NCI-H1105 treated with DMSO at 0.1 percent for 48 hours (cell line): ENCODE measurements at places on chromosomes 12 and 14.

DNA sequence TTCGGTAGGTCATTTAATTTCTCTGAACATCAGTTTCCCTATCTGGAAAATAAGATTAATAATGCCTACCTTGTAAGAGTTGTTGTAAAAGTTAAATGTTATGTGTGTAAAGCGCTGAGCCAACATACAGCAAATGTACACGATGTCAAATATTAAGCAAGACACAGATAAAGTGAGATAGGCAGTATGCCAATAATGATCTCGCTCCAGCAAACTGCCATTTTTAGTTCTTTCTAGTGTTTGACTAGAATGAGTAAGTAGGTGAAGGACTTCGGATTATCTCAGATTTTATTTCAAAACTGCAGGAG is 840 bp downstream of the DHRS7 start:
- DNase-seq, result no peak

DNA sequence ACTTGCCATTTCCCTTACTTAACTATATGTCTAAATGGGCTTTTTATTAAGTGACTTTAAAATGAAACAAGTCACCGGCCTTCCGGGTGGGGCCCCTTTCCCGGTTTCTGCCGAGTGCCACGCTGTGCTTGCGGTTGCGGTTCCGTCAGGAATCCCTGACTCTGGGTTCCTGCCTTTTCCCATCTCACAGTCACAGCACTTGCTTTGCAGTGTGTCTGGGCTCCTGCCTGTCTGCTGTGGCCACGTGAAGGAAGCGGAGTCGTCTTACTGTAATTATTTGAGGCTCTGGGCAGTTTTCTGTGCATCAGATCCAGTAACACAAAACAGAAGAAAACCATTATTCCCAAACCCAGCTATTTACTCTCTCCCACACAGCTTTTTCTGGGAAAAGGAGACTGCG is 44.0 kb upstream of the FRMD6 start:
- no peak for DNase-seq

DNA sequence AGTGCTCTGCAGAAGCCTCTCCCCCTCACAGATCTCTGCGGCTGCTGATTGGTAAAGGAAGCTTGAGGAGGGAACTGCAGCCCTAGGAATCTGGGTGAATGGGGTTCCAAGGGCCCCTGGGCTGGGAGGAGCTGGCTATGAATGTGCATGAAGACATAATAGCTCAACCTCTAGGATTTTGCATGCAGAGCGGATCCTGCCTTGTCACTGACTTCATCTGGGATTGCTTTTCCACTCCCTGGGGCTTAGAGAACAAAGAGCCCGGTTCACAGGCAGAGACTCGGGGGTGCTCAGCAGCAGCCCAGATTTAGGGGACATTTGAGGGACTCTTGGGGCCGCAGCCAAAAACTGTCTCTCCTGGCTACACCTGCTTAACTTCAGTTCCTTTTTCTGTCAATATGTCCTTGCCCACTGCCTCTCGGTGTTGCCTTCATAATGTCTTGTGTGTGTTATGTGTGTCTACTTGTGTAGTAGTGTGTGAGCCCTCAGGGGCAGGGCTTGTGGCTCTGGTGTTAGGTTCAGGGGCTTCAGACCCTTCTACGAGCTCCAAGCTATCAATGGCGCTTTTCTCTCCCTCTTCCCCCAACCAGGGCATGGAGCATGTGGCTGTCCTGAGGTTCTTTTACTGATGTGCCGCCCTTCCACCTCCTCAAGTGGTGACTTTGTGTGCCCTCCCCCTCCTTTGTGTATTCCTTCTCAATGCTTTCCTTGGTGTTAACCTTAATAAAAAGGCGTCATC is 1.9 kb downstream of the CCDC184 start:
- no peak for DNase-seq

- no peak for DNase-seq
Observed at GRCh38 chr12:46915836-46916235, 90.0 kb upstream of the SLC38A4 start.

GRCh38 chr14:101243587-101244338 is 317.5 kb upstream of the DIO3 start:
- no peak for DNase-seq

GRCh38 chr12:31002999-31003398 is 70.7 kb upstream of the DDX11 start:
- DNase-seq, result no peak

DNA sequence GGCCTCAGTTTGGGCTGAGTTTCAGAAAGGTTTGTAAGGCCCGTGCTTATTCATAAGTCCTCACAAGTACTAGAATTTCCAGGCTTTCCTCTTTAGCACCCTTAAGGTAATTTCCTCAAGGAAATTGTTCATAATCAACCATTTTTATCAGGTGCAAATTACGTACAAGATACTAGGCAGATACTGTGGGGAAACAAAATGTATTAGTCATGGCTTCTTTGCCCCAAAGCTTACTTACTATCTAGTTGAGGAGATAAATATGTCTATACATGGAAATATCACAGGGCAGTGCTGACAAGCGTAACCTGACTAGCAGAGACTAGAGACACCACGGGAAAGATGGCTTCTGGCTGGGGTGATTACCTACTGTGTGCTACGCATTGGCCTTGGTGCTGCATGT is 22.5 kb downstream of the MAX start:
- DNase-seq, result no peak

DNA sequence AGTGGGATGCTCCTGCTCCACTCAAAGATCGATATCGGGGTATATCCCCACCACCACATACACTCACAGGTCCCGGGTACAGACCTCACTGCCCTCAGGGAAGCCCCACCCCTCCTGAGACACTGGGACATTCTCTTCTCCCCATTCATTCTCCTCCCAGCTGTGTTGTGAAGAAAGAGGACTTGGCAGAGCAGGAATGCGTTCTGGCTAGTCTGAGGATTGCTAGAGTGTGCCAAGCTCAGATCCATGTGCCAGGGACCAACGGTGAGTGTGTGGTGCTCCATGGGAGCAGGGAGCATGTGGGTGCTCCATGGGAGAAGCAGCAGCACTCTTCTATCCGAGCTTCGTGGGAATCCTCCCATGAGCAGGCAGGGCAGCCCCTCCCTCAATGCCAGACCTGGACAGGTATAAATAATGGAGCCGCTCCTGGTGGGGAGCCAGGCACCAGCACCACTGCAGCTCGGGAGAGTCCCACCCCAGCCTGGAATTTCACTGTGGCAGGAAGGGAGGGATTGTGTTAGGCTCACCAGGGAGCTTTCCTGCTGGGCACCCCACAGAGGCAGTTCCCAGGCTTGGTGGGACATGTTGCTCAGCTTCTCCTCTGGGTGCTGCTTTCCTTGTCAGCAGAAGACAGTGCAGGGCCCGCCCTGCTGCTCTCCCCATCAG is 2.3 kb upstream of the KRT5 start:
- DNase-seq, result no peak

GRCh38 chr12:32357601-32358249 is 41.6 kb upstream of the FGD4 start:
- no peak for DNase-seq

DNA sequence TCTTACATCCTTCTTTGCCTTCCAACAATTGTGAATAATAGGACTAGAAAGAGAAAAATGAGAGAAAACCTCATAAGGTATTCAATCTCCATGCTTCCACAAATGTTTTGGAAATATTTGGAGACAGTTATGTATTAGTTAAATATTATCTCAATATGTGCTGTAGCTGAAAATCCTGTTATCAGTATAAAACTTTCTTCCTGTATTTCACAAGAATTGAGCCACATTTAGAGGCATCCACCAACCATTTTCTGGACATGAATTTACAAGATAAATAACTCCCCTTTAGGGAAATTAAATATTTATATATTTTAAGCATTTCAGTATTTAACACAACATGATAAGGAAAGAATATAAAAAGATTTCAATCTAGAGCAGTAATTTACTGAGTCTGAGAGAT is 200.3 kb downstream of the GPHN start:
- no peak for DNase-seq

- no peak for DNase-seq
Observed at GRCh38 chr14:91303091-91303923, 58.8 kb upstream of the GPR68 start.

GRCh38 chr14:30054201-30054600 is 126.6 kb upstream of the PRKD1 start:
- no peak for DNase-seq

- no peak for DNase-seq
Observed at GRCh38 chr12:38934078-38934584, 28.7 kb upstream of the CPNE8 start.

GRCh38 chr12:34604631-34605509 is 582.6 kb downstream of the ALG10 start:
- no peak for DNase-seq

DNA sequence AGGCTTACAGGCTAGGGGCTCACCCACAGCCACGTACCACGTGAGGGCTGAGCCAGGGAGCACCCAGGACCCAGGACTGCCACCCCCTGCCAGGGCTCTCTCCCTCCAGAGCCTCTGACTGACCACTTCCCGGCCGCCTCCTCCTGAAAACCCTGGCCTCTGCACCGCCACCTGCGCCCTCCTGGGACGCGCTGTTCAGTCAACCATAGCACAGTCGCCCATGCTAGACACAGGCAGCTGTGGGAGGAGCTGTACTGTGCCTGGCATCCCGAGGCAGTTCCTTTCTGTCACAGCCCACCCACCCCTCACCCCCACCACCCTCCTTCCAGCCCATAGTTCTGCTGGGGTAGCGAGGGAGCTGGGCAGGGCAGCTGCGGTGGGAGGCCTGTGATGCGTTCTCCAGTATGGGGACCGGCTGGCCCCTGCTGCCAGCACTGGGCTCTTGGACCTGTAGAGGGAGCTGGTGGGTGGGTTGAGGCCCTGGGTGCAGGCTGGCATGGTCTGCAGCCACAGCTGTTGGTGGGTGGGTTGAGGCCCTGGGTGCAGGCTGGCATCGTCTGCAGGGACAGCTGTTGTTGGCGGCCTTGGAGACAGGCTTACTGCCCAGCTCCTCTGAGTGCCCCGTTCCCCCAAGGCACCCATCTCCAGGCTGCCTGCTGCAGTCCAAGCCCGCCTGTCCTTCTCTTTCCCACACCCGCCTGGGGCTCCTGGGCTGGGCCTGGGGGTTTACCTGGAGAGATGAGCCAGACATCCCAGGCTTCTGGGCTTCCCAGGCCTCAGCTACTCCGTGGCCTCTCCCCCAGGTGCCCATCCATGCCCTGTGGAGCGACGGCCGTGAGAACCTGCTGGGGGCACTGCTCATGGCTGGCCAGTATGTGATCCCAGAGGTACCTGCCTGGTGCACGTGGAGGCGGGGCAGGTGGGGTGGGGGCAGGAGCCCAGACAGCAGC is 11.5 kb downstream of the ASPG start:
- no peak for DNase-seq

DNA sequence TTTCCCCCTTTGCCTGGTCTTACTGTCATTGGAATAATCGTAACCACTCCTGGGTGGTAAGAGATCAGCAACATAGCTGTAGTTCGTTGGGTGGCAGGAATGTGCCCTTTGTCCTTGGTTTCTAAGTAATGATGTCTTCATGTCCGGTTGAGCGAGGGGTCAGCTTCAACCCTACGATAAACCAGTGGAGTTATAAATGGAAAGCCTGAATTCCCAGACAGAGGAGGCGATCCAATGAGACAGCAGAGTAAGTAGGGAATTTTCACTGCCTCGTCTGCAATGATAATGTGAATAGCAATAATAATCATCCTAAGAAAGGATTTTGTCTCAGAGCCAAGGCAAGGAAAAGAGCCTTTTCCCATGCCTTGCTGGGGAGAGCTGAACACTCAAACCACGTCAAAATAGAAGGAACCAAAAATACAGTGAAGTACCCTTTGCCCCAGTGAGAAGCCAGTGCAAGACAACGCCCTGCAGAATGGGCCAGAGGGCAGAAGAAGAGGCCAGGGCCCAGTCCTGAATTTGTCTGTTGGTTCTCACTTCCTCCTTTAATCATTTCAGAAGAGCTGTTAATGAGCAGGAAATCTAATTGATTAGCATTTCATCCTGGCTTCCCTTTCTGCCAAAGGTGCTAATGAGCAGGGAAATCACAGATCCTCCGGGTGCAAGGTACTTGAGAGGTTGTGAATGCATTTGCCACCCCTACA is 330.7 kb downstream of the CACNA1C start:
- DNase-seq, result no peak

DNA sequence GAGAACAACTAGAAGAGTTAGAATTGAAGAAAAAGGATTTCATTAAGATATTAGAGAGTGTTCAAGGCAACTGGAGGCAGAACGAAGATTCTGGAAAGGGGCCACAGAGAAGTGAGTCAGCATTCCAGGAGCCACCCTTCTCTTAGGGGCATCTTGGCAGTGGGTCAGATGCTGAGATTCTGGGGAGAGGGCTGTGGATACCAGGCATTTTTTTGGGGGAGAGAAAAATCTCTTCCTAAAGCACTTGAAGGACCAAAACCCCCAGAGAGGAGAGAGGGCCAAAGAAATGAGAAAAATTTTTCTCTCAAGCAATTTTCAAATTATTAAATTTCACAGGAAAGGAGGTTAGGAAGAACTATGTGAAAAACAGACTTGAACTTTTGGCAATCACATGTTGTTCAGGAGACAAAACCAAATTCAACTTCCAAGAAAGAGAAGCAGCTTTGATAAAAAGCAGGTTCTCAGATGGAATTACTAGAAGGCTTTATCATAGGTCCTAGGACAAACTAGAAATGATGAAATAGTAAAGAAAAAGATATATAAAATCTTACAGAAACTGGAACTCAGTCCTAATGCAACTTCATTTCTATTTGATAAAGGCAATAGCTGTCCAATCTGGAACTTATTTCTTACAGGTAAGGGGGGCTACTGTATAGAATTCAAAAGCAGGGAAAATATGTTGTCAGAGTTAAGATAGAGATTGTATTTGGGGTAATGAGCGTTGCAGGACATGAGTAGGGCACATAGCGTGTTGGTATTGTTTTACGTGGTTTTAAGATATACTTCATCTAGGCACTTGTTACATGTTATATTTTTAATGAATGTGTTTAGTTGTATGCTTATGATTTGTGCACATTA is 1.1 kb upstream of the CLEC2D start:
- DNase-seq, result no peak

DNA sequence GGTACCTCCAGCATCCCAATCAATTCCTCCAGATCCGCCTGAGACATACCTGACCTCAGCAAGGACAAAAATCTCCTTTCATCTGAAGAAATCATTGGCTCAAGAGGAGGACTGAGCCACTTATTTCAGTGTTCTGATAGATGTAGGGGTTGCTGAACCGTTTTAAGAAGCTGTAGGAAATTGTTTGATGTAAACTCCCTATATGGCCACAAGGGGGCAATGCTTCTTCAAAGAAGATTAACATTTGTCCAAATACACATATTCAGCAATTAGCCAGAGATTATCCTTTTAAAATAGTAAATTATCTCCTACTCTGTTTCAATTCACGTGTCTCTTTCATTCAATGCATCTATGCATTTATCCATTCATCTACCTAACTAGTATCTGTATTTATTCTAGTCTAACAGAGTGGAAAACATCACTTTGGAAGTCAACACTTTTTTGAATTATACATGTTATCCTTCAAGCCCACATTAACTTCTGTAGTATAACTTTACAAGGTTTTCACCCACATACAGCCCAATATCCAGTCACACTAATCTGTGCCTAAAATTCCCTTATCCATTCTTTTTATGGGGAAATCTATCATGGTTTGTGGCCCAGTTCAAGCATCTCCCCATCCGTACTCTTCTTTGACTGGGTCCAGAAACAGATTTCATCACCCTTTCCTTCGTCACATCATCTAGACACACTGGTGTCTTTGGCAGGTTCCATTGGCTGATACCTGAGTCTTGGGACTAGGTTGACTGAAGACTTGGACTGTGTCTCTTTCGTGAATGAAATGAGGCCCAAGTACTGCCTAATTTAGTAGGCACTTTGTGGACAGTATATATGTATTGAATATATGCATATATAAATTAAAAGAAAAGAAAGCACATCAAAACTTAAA is 411.0 kb upstream of the OR4E1 start:
- peak; percentile 32 for DNase-seq
